ENCODE measurements at places on chromosomes 1 and 21. TPM values are rescaled to one million over a fixed set of nuclear protein-coding genes. Genes with fewer than 3 reads are reported as not detected.

Gene UBIAD1
- 9.8 TPM for polyA plus RNA-seq

Gene TRABD2B
- not detected for polyA plus RNA-seq

GRCh38 chr1:232142403-232143314 is 487.3 kb downstream of the SIPA1L2 start:
- DNase-seq, result peak; percentile 95

DNA sequence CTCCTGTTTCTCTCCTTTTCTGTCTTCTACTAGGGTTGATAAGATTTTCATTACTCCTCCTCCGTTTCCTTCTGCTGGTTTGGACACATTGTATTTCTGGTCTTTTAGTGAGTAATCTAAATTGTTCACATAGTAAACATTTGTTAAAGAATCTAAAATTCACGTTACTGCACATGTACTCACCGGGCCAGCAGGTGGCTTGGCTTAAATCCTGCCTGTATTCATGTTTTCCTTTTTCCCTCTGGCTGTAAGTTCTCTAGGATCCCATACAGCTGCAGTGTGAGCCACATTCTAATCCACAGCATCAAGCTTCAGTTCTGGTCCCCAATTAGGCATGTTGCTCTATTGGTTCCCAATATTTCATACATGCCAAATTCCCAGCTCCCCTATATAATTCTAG is 958.3 kb downstream of the ADGRL2 start:
- no peak for DNase-seq

DNA sequence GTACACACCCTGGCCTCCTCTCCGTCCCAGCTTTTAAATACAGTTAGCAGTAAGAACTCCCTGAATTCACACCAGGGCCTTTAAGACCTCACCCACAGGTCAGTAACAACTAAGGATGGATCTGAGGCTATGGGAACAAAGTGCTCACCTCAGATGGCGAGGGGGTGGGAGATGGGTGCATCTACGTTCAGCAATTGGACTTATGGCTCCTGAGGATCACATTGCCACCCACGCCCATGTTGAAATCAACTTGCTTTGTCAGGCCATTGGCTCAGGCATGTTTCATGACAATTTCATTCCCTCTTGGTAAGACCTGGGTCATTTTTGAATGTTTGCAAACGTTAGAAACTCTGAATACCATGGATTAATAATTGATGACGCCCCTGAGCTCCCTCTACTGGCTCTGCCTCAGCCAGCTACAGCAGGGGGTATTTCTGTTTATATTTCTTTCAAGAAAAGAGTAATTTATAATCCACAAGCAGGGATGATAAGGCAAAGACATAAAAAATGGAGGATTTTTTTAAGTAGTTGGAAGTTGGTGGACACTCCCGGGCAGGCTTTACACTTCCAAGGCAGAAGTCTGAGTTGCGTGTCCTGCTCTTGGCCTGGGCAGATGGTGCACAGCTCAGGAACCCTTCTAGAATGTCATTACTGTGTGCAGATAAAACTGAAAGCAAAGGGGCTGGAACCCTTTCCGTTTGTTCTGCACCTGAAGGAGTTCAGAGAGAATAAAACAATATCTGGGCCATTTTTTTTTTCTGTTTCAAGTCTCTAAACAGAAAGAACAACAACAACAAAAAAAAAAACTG is 13.7 kb upstream of the LBR start:
- DNase-seq, result no peak

DNA sequence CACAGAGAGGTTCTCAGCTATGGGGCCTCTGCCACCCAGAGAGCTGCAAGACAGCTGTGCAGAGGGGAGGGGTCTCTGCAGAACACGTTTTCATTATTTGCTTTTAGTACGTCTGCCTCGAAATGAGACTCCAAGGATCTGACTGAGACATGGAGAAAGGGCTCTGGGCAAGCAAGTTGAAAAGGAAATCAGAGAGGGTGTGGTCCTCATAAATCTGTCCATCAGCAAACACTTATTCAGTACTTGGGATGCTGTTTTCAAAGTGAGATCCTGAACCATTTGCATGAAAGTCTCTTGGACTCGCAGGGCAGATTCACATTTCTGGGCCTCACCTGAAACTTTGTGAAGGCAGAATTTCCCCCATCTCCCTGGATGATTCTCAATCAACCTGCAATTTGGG is 197.4 kb upstream of the GALNT2 start:
- no peak for DNase-seq

DNA sequence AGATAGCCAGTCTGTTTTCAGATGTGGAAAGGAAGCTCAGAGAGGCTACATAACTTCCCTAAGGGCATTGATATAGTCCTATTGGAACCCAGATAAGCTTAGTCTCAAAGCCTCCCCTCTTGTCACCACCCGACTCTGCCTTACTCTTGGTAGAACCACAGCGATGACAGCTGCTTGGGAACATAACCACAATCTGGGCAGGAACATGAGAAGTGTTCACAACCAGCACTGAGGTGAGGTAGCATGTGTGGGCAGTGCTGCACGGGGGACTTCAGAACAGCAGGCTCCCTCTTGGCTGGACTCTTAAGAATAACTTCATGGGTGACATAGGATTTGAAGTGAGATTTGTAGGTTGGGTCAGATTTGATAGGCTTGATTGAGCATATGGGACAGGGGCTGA is 9.3 kb upstream of the S100A10 start:
- no peak for DNase-seq

DNA sequence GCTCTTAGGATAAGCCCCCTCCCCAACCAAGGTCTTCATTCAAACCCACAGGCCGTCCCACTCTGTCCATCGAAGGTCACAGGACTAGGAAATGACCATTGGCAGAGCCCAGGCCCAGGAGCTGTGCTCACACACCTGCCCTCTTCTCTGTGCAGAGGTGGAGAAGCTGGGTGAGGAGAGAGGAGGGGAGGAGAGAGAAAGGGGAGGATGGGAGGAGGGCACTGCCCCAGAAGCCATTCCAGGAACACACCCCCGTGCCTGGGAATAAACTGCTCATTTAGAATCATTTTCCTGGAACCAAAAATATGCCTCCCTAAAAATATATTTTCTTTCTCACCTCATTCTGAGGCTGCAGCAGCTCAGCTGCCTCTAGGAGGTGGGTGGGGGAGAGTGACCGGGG is 6.4 kb upstream of the SDC3 start:
- no peak for DNase-seq

Data from GM23248 (cell line).